ENCODE measurements at places on chromosomes 4 and X. TPM values are rescaled to one million over a fixed set of nuclear protein-coding genes. Genes with fewer than 3 reads are reported as not detected.

The TENM3 gene
- total RNA-seq: not detected

The PPP1R2C gene
- total RNA-seq: not detected

The RS1 gene
- total RNA-seq: not detected

The PRRG1 gene
- not detected for total RNA-seq

The FAM184B gene
- 0.05 TPM for total RNA-seq

The SOWAHB gene
- total RNA-seq: not detected

The DUX4 gene
- total RNA-seq: not detected

The PAGE4 gene
- total RNA-seq: not detected

The ITM2A gene
- total RNA-seq: 70.5 TPM

The SPANXB1 gene
- total RNA-seq: not detected

The SMPX gene
- total RNA-seq: not detected

The HSFX3 gene
- not detected for total RNA-seq

The BCORL1 gene
- total RNA-seq: 7.1 TPM

The SHROOM3 gene
- not detected for total RNA-seq

The HTRA3 gene
- not detected for total RNA-seq

The FAM114A1 gene
- 0.20 TPM for total RNA-seq

The ERAS gene
- not detected for total RNA-seq

The RASGEF1B gene
- 6.2 TPM for total RNA-seq

The STX18 gene
- total RNA-seq: 20.0 TPM

The CXCR3 gene
- total RNA-seq: 43.8 TPM

The GPR143 gene
- total RNA-seq: not detected

The TASL gene
- total RNA-seq: 1.7 TPM

The RBMXL3 gene
- total RNA-seq: not detected

The MAD2L1 gene
- total RNA-seq: 99.6 TPM

The TEX13B gene
- not detected for total RNA-seq

The AWAT2 gene
- not detected for total RNA-seq

The LNX1 gene
- total RNA-seq: not detected

The TEC gene
- total RNA-seq: 3.6 TPM

The TCP11X2 gene
- total RNA-seq: not detected

The MAGED4 gene
- 1.6 TPM for total RNA-seq

The GBA3 gene
- total RNA-seq: not detected

The AMER1 gene
- total RNA-seq: 3.4 TPM

The ETDB gene
- total RNA-seq: not detected

The DOK7 gene
- not detected for total RNA-seq

The F11 gene
- total RNA-seq: not detected

The PNMA5 gene
- total RNA-seq: not detected

The CXXC4 gene
- not detected for total RNA-seq

The GYPE gene
- 0.77 TPM for total RNA-seq

The RHOXF1 gene
- not detected for total RNA-seq

The CETN2 gene
- total RNA-seq: 8.3 TPM

Data from activated CD8-positive, alpha-beta T cell treated with anti-CD3 and anti-CD28 coated beads for 36 hours (primary cell).